ENCODE measurements at places on chromosomes 2 and 18.

GRCh38 chr2:179298666-179299065 is 34.0 kb upstream of the SESTD1 start:
- no peak for DNase-seq

DNA sequence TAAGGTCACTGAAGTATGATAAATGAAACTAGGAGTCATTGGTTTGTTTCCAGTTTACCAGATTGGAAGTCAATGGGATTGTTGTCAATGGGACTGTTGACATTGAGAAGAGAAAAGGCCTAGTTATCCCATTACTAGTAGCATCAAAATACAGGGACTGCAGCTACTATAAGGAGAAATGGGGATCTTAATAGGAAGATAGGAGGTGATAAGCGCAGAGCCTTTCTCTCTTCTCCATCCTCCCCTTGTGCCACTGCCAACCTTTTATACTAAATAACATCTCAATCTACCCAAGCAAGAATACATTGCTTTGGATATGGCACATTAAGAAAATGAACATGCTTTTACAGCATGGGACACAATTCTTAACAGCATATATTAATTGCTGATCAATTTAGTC is 10.5 kb upstream of the BBS5 start:
- no peak for DNase-seq

DNA sequence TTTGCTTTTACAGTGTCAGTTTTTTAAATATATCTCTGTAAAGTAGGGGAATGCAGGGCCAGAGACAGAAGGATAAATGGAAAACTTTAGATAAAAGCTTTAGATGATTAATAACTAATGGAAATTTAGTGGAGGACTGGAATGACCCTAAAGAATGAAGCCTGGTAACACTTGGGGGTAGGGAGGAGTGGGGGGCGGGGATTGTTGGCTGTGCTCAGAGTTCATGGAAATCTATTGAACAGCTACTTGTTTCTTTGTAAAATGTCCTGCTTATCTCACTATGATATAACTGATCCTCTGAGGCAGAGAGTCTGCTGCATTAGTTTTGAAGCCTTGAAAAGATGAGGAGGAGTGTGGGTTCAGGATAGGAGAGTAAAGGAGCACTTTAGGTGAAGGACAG is 90.5 kb downstream of the TMEM185B start:
- no peak for DNase-seq

- no peak for DNase-seq
Measured at GRCh38 chr2:6967301-6967700, 50.1 kb downstream of the RNF144A start.

DNA sequence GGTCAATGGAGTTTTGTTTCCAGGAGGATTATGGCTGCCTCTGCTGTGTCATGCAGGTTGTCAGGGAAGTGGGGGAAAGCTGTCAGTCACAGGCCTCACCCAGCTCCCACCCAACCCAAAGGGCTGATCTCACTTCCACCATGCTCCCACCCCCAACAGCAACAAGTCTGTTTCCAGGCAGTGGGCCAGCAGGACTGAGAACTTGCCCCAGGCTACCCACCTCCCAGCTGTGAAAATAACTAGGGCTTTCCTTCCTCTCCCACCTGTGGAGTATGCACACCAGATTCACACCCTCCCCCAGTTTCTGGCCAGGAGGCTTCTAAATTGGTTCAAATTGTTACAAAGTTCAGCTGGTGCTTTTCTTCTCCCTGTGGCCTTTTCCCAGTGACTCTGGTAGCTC is 95.6 kb upstream of the ACVR1 start:
- DNase-seq, result no peak

DNA sequence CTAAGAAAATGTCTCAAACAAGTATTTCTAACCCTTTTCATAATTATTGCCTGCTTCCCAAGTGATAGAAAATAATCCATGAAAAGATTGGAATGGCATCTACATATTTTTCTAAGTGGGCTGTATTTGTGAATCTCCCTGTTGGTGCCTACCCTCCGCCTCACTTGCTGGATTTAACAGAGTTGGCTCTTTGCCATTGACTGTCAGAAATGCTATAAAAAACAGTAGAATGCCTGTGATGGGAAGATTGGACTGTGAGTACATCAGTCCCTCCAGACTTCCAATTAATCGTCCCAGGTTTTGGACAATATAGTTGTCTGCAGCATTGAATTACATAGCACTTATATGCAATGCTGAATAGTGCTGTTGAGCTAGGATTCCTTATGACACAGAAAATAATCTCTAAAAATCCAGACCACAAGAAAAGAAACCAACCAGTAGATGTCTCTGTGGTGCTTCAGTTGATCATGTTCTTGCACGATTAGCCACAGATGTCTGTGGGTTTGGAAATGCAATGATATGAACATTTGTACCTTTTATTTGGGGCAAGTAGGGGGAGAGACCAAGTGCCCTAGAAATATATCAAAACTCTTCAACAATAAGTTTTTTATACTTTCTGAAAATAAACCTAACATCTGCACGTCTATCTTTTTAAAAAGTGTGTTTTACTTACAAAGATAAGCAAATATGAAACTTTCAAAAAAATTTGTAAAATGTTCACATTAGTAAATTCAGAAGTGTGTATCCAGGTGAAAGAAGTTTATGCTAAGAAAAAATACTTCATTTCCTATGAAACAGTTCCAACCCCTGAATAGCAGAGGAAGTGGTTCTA is 88.5 kb downstream of the DYNAP start:
- DNase-seq, result no peak

DNA sequence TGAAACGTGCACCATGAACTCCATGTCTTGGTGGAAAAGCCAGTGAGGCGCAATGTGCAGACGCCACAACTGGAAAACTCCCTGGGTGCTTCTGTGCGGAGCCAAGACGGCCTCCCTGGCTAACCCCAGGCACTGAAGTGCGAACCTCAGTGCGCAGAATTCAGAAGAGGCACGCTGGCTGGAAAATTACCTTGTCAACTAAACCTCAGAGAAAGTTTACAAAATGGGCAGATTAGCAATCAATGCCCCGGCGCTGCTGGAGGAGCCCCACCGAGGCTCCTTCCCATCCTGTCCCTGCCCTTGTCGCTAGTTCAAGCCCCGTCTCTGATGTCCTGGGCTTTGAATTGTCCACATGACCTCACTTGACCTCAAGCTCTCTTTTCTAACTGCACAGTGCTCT is 22.2 kb downstream of the SNORC start:
- DNase-seq, result no peak
